ENCODE measurements at places on chromosomes 13 and 19. TPM values are rescaled to one million over a fixed set of nuclear protein-coding genes. Genes with fewer than 3 reads are reported as not detected.

DNA sequence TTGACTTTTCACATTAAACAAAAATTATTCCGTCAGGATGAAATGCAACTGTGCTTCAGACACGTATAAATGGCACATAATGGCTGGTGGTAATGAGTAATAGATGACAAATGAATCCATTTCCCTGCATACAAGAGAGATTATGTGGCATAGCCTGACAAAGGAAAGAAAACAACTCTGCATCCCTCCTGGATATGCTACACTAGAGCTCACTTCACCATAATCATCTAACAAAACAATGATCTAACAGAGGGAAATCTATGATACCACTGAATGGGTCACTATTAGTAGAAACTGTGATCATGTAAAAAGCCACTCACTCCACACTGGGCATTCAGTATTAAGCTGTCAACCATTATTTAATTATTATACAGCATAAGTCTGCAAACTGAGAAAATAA lies 1498.4 kb downstream of the EFNB2 start:
- DNase-seq: peak; percentile 63

GRCh38 chr19:14237014-14237941 lies 31.3 kb upstream of the ADGRL1 start:
- no peak for DNase-seq

- no peak for DNase-seq
Observed at GRCh38 chr13:21058361-21058760, 3.0 kb downstream of the LATS2 start.

- DNase-seq: peak; percentile 23
Observed at GRCh38 chr13:33722216-33722915, 95.6 kb upstream of the RFC3 start.

The GAPDHS gene
- total RNA-seq: not detected

DNA sequence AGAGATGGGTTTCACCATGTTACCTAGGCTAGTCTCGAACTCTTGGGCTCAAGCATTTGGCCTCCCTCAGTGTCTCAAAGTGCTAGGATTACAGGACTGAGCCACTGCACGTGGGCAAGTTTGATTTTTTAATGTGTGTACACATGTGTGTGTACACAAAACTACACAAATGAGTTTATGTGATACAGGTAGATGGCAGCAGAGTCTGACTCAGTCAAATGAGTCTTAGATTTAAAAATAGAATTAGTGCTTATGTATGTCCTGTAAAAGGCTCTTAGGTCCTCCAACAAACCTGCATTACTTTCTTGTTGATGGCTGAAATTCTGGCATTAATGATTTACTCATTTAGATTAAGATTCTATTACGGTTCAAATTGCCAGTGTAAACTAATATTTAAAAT lies 293.7 kb downstream of the PCDH17 start:
- no peak for DNase-seq

DNA sequence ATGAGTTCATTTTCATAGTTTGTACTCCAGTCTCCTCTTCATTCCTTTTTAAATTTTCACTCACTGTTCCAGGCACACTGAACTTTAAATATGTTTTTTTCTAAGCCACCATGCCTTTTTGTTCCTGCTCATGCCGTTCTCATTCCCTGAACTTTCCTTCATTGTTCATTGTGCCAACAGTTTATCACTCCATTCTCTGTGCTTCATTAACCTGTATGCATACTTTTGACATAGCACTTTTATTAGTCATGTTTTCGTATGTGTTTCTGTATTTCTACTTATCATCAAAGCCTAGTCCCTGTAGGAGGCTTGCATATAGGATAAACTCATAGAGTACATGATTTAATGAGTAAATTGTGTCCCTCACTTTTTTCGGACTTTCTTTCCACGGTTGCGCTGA lies 65.3 kb downstream of the PCDH20 start:
- no peak for DNase-seq

DNA sequence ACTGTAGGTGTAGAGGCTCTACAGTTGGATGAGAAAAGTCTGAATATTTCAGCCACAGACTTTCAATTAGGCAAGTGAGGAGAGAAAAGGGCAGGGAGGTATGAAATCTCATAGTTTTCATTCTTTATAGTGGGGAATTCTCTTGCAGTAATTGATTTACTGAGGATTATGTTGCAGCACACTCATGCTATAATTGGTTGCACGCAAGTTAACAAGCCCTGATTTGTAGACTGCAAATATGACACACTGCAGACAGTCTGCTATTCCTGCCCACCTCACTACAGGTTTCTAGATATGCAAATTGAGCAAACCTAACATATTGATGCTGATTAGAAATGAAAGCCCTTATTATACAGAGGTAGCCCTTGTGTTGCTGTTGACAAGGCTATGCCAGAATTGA lies 139.4 kb downstream of the LHFPL6 start:
- DNase-seq: no peak

DNA sequence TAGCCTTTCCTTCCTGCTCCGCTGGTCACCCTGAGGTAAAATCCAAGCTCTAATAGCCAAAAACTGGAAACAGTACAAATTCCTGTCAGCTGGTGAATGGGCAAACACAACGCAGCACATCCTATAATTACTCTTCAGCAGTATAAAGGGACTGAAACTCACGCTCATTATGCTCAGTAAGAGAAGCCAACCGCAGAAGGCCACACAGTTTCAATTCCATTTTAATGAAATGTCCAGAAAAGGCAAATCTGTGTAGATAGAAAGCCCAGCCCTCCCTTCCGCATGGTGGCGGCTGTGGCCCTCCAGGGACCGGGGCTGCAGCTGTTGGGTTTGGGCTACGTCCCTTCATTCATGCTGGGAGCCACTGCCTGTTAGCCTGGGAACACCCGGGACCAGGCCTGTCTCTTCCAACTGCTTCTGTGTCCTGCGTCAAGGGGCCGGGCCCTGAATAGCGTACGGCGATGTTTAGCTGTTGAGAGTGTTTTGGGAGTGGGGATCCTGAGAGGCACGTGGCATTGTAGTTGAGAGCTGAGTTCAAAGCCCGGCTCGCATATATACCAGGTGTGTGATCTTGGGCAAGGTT lies 23.5 kb downstream of the NKPD1 start:
- DNase-seq: no peak

The RNF225 gene
- total RNA-seq: not detected

DNA sequence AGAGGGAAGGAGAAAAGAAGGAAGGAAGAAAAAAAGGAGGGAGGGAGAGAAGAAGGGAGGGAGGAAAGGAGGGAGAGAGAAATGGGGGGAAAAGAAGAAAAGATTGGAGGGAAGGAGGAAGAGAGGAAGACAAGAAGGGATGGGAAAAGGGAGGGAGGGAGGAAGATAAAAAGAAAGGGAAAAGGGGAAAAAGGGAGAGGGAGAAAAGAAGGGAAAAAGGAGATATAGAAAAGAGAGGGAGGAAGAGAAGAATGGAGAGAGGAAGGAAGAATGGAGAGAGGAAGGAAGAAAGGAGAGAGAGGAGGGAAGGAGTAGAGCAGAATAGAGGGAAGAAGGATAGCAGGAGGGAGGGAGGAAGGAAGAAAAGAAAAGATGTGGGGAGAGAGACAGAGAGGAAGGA lies 334.6 kb downstream of the TSHZ3 start:
- no peak for DNase-seq

The APLP1 gene
- 51.5 TPM for total RNA-seq

DNA sequence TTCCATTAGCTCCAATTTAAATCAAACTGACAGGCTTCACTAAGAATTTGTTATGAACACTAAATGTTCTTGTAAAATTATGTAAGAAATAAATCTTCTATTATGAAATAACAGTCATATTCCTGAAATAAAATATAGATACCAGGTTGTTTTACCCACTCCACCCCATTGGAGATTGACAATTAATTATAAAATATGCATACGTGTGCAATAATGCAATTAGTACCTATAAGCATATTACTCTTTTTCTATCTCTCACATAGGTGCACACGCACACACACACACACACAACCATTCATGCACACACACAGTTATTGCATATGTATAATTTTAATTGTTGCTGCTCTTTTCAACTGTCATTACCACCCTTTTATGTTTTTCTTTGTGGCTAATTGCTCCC lies 395.7 kb downstream of the SLITRK5 start:
- DNase-seq: no peak

- peak; percentile 42 for DNase-seq
Observed at GRCh38 chr19:1513499-1514294, 878 bp upstream of the ADAMTSL5 start.

DNA sequence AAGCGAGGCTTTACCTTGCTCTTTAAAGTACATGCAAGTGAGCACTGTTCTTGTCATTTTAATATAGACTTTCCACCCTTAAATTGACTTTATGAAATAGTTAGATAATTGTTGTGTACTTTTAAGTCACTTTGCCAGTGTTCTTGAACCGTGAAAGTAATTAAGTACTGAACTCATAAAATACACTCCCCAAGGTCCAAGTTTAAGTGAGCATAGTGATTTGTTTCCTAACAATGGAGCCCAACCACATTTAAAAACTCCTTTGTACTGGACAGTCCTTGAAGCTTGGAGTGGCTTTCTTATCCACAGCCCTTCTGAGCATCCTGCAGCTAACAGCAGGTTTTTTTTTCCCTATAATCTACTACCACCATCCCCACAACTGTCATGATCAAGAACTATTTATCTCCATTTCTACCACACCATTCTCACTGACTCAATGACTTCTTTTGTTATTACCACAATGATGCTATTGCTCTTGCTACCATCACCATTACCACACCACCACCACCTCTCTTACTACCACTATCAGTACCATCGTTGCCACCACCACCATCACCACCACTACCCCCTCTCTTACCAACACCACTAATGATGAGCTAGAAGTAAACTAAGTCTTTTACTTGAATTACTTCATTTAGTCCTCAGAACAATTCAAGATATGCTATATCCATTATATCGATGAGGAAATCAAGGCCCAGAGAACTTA lies 452.6 kb downstream of the DIAPH3 start:
- peak; percentile 39 for DNase-seq

The ARRDC2 gene
- 12.8 TPM for total RNA-seq

DNA sequence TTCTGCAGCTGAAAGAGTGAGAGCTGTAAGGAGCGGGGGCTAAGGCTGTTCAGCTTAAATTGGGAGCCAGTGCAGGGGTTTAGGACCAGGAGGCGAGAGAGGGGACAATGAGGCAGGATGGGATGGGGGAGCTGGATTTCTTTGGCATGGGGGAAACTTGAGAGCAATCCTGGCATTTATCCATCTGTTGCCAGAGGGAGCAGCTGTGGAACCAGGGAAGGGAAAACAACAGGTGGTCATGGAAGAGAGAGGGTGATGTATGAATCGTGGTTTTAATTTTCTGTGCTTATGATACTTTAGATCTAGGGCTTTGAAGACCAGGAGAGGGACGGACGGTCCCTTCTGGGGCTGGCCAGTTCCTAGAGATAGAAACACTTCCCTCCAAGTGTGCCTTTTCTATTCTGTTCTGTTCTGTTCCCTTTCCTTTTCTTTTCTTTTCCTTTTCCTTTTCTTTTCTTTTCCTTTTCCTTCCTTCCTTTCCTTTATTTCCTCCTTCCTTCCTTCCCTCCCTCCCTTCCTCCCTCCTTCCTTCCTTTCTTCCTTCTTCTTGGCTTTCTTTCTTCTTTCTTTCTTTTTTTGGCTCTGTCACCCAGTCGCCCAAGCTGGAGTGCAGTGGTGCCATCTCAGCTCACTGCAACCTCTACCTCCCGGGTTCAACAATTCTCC lies 16.0 kb upstream of the CCL25 start:
- no peak for DNase-seq

DNA sequence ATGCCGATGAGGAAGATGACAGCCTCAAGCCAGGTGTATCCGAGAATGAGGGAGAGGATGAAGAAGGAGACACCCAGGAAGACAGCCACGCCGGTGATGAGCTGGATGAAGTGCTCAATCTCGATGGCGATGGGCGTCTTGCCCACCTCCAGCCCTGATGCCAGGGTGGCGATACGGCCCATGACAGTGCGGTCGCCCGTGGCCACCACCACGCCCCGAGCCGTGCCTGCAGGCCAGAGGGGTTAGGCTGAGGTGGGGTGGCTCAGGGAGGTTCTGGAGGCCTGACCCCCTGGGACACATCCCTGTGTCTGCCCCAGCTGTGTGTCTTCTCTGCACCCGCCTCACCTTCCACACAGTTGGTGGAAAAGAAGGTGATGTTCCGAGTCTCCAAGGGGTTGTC lies 9.1 kb downstream of the ATP1A3 start:
- DNase-seq: no peak

The MKNK2 gene
- 60.0 TPM for total RNA-seq

- DNase-seq: no peak
Observed at GRCh38 chr19:42152910-42153671, 20.8 kb upstream of the POU2F2 start.

The HPN gene
- total RNA-seq: not detected

DNA sequence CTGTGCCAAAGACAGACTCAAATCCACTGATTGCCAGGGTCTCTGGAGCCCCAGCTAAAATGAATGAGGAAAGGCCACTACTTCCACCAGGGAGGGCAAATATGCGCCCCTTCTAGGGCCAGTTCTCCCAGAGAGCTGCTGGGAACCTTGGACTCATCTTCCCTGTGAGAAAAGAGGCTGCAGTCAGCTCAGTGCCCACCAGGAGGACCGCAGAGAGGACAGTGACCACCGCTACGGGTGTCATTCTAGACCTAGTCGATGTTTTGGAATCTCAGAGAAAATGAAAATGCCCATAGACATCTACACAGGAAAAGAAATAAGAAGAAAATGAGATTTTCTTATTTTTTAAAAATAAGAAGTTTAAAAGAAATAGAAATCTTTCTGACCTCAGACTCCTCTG lies 235.1 kb downstream of the UQCRFS1 start:
- DNase-seq: no peak

GRCh38 chr13:80469853-80470381 lies 129.0 kb upstream of the SPRY2 start:
- DNase-seq: no peak

The NCR1 gene
- total RNA-seq: not detected

DNA sequence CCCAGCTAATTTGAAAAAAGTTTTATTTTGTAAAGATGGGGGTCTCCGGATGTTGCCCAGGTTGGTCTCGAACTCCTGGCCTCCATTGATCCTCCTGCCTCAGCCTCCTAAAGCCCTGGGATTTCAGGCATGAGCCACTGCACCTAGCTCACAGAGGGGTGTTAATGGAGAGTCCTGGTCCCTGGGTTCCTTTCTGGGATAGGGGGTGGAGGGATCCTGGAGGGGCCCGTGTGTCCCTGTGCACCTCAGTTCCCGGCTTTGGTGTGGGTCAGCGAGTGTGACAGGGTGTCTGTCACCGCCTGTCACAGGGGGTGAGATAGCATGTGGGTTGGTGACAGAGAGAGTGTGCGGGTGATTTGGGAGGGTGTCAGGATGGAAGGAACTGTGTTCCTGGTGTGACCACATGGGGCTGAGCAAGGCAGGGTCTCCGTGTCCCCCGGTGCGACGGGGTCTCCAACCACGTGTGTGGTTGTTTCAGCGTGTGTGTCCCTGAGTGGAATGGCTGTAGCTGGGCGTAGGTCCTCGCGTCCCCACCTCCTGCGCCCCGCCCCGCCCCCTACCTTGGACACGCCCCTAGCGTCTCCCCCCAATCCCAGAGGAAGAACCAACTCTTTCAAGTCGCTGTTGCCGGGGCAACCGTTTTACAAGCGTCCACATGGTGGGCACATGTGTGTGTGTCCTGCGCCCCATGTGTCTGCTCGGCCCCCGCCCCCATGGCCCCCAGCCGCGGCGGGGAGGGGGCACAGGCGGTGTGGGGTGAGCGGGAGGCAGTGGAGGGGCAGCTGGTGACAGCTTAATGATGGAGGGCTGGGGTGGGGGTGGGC lies 2.9 kb upstream of the NRTN start:
- DNase-seq: peak; percentile 45

The OR7G3 gene
- not detected for total RNA-seq
